ENCODE measurements at places on chromosomes 6 and 20. TPM values are rescaled to one million over a fixed set of nuclear protein-coding genes. Genes with fewer than 3 reads are reported as not detected.

Gene SLC4A11
- 1.1 TPM for polyA plus RNA-seq

Gene ADGB
- polyA plus RNA-seq, result not detected

Gene EFCAB8
- polyA plus RNA-seq, result 0.24 TPM

Gene ANKRD66
- polyA plus RNA-seq, result 0.39 TPM

Gene ADAM33
- 71.3 TPM for polyA plus RNA-seq

Gene FGD2
- polyA plus RNA-seq, result 3.8 TPM

Gene B4GALT5
- 31.4 TPM for polyA plus RNA-seq

Gene SRMS
- not detected for polyA plus RNA-seq

Gene CD93
- polyA plus RNA-seq, result 49.7 TPM

Gene OR2J3
- not detected for polyA plus RNA-seq

Gene XKR7
- polyA plus RNA-seq, result 0.04 TPM

Gene TSPO2
- 0.70 TPM for polyA plus RNA-seq

Gene ALDH8A1
- polyA plus RNA-seq, result 1.6 TPM

Gene HTR1E
- not detected for polyA plus RNA-seq

Gene CRISP3
- polyA plus RNA-seq, result 0.28 TPM

Gene HEY2
- polyA plus RNA-seq, result 11.0 TPM

Gene GPX5
- not detected for polyA plus RNA-seq

Gene IL17A
- not detected for polyA plus RNA-seq

Gene TSPYL1
- 51.5 TPM for polyA plus RNA-seq

Gene RUNX2
- polyA plus RNA-seq, result 0.66 TPM

Gene IL17F
- not detected for polyA plus RNA-seq

Gene FRMD1
- 0.24 TPM for polyA plus RNA-seq

Gene THBS2
- polyA plus RNA-seq, result 33.9 TPM
